Stimulated activated CD4-positive, alpha-beta T cell treated with anti-CD3 and anti-CD28 coated beads, TNF-alpha, amount 100 ng/mL, for 1 hour (primary cell): ENCODE measurements at places on chromosomes 5 and 9.

DNA sequence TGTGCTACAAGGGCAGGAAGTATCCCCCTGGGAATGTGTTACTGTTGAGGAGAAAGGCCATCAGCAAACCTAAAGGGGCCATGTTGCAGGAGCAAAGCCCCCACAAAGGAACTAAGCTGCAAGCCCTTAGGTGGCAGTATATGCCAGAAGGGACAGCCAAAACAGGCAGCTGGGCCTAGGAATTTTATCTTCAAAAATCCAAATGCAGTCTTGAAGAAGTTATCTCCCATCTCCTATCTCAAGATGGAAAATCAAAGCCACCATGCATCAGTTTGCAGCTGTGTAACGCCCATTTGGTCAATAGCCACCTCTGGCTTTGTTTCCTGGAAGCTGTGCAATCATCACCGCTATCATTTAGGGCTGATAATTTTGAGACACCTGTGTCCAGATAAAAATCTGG is 400.3 kb downstream of the ARHGEF28 start:
- no peak for DNase-seq

DNA sequence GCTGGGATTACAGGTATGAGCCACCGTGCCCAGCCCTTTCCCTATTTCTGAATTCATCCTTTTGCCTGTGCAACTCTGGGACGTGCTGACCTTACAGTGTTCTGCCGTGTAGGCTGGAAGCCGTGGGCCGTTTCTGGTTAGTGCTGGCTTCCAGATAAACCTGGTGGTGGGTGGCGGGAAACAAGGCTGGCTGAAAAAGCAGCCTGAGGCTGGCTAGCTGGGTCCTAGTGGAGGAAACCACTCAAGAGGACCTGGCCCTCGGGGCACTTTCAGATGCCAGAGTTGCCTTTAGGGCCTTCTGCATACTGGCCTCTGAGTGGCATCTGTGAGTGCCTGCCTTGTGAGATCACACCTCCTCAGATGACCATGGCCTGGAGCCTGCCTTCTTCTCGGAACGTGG is 26.9 kb downstream of the GALNT12 start:
- no peak for DNase-seq

- DNase-seq = peak; percentile 21
Observed at GRCh38 chr5:95960667-95961616, 709 bp downstream of the ELL2 start.

DNA sequence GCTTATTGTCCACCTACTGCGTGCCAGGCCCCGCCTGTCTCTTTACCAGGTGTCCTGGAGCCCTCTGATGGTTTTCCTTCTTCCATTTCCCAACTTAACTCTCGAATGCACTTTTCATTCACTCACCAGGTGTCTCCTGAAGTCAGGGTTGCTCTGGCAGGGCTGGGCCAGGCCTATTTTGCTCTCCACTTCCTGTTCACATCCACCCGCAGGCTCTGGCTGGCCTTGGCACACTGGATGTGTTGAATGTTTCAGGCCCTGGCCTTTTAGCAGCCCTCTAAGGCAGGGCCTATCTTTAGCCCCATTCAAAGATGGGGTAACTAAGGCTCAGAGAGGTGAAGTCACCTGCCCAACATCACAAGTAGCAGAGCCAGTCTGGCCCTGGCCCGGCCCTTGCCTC is 16.4 kb downstream of the LRRC8A start:
- DNase-seq = no peak

DNA sequence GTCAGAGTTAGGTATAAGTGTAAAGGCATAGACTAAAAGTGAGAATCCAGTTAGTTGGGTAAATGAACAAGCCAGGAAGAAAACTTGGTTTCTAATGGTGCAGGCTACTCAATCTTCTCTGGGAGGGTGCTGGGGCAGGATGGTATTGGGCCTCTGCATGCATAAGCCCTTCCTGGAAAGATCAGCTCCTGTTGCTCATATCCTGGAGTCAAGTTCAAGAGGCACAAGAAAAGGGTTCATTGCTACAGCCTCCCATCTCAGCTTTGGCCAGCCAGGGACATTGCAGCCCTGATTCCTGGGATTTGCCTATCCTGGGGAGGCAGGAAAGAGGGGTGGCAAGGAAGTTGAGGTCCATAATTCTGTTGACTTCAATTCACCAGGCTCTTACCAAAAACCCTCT is 40.7 kb upstream of the ATP6V1G1 start:
- no peak for DNase-seq

- no peak for DNase-seq
Observed at GRCh38 chr5:61559146-61559545, 227.1 kb downstream of the ZSWIM6 start.

GRCh38 chr5:12169536-12169935 is 265.3 kb upstream of the CTNND2 start:
- no peak for DNase-seq

- no peak for DNase-seq
Observed at GRCh38 chr9:127126971-127127370, 4.5 kb upstream of the ANGPTL2 start.

GRCh38 chr9:97900738-97901565 is 21.3 kb downstream of the TRMO start:
- no peak for DNase-seq

- no peak for DNase-seq
Observed at GRCh38 chr9:36346569-36346968, 53.5 kb downstream of the RNF38 start.

DNA sequence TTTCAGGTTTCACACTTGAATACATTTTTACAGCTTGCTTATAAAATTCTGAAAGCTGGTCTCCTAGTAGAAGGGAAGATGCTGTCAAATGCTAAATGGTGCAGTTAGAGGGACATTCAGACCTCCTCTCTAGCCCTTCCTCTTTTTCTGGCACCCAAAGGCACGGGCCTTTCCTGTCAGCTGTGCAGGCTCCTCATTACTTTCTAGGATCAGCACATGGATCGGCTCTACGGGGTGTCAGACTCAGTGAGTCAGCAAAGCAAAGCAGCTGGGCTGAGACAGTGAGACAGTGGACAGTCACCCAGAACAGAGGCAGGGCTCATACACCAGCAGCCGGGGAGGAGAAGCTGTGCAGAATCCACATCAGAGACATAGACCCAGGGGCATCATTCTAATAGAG is 80.0 kb upstream of the TNC start:
- no peak for DNase-seq

DNA sequence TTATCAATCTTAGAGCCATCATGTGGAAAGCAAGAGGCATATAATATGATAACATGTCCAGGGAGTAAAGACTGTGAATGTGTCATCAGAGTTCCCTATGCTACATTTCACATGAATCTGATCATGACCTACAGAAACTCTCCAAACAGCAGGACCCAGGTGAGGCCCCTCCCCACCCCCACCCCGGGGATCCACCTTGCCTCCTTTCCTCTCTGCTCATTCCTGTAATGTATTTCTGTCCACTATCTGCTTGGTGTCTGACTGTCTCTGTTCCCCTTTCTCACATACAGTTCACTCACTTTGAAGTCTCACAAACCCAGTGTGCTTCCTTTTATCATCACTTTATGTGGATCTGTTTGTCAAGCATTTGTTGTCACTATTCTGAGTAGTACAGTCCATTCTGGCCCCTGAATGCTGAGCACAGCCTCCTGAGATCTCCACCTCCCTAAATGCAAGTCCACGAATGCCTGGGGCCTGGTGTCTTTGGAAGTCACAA is 76.4 kb upstream of the SMARCA2 start:
- no peak for DNase-seq

DNA sequence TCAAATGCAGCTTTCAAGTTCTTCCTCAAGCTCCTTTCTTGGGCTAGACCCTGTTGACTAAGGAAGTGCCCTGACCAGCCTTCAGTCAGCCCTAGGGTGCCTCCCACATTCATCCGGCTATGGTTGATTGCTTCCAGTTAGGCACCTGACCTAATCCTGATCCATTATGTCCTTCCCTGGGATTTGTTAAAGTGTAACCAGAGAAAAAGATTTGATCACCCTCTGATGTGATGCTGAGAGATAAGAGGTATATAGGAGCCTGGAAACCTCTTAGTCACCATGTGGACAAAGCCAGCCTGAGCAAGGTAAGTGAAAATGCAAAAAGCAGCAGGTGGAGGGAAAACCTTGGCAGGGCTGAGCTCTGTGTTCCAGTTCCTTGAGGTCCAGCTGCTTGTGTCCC is 178.8 kb upstream of the ERCC6L2 start:
- DNase-seq = no peak

DNA sequence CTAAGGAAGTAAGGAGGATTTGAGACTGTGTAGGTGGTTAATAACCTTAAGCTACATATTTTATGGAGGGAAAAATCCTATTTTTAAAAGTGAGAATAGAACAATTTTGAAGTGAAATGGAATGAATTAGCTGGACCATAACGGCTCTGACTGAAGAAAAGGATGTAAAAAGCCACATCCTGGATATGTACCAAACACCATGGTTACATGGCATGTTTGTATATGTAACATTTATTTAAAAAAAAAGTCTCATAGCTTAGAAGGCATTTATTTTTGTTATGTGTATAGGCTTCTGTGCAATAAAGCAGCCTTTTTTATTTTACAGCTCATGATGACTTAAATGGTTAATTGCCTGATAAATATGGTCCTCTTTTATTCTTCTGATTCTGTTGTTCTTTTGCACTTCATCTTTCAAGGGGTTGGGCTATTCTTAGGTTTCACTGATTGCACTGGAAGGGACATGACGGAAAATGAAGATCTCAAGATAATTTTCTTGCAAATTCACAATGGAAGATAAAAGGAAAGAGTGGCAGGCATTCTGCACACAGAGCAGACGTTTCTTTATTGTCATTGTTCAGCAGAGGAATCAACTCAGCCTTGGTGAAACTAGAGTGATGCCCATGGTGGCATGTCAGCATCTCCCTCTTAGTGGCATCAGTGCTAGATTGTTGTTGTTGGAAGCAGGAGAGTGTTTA is 63.1 kb downstream of the DOCK8 start:
- no peak for DNase-seq

DNA sequence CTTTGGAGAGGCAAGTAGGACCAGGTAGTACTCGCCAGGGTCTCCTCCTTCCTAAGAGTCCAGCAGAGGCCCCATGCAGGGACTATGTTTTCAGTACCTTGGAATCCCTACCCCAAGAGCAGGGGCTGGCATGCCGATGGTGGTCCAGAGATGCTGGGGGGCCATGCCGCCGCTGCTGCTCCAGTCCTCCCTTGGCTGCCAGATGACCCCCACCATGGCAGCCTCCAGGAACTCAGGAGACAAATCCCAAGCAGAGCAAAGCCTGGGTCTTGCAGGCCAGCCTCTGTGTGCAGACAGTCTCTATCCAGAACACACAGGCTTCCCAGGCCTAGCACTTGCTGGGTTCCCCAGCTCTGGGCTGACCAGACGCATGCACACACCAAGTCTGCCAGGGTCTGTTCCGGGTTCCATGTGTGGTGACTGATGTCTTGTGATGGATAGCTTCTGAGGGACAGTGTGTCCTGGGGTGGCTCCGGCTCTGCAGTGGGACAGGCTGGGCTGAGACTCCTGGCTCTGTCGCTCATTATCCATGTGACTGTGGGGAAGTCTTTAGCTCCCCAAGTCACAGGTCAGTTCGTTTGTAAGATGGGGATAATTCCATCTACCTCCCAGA is 127.3 kb downstream of the CRB2 start:
- DNase-seq = no peak

- DNase-seq = no peak
Observed at GRCh38 chr5:72508241-72509170, 1.3 kb upstream of the ZNF366 start.

- DNase-seq = no peak
Observed at GRCh38 chr5:137828664-137829063, 39.0 kb upstream of the MYOT start.

GRCh38 chr5:142184988-142185387 is 76.4 kb downstream of the NDFIP1 start:
- no peak for DNase-seq

DNA sequence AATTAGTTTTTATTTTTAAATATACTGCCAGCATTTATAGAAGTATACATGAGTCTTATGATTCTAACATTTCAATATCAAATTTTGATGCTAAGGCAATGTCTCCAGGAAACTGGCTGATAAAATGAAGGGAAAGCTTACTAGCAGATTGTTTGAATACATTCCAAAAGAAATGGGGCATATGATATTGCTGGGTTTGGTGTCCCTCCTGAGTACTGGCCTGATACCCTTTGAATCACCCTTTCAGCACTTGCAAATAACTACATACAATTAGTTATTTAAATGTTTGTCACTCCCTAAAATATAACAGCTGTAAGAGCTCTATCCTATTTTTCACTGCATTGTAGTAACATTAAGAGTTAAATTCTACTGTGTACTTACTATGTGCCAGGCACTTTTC is 360.8 kb downstream of the HCN1 start:
- no peak for DNase-seq

- no peak for DNase-seq
Observed at GRCh38 chr9:18077941-18078678, 395.8 kb upstream of the ADAMTSL1 start.

DNA sequence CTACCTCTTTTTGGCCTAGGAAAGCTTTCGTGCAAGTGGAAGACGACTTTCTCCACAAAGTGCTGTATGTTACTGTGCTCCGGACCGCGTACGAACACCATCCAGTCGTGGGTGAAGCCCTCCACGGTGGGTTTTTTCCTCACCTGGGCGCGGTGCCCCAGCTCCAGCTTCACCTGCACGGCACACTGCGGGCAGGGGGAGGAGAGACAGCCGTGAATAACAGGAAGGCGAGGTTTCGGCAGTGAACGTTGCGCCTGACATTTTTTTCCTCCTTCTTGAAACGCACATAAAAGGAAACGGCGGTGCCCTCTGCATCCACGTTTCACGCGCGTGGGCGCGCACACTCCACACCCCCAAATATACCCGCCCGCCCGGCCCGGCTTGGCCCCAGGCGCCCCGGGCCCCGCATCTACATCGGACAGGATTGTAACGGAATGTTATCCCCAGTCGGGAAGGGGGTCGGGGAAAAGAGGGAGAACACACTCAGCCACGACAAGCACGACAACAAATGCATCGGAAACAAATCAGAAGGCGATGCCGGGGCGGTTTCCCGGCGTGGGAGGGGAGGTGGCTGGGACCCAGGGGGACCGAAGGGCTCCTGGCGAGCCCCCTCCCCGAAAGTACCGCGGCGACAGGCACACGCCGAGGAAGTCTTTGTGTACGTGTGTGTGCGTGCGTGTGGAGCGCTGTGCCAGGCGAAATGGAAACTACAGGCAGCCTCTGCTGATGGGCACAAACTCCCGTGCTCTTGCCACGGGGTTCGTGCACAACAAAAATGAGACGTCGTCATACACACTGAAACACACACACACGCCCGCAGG is 1.4 kb downstream of the MLLT3 start:
- no peak for DNase-seq
